ENCODE measurements at places on chromosomes 12 and 14.
A peak's percentile ranks its signal among the peaks of the same experiment; 100 is the strongest.

DNA sequence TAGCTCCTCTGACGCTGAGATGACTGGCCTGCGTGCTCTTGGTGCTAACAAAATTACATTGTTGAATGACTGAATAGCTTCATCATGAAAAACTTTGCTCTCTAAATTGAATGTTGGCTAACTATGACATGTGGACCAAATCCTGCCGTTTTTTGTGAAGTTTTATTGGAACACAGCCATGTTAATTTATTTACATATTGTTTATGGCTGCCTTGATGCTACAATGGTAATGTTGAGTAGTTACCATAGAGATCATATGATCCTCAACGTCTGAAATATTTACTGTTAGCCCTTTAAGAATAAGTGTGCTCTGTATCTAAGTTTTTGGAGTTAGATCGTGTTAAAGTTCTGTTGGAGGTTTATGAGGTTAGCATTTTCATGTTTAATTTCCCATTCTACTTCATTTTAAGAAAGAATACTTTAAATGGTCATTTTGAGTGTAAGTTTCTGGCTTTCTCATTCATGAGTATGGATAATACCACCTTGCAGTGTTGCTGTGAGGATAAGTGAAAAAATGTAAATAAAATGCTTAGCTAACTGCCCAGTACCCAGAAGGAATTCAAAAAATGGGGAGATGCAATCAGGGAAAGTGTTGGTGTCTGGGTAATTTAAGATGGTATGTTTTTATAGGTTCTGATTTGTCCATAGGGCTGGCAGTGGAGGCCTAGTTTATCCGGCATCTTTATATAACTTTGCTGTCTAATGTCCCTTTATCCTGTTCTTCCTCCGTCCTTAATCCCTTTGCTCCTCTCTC is 35.3 kb downstream of the NUBPL start:
- DNase-seq: no peak

GRCh38 chr12:47848853-47849252 is 29.1 kb upstream of the HDAC7 start:
- DNase-seq: no peak

- DNase-seq: no peak
Measured at GRCh38 chr12:99901181-99901580, 83.6 kb downstream of the ANKS1B start.

DNA sequence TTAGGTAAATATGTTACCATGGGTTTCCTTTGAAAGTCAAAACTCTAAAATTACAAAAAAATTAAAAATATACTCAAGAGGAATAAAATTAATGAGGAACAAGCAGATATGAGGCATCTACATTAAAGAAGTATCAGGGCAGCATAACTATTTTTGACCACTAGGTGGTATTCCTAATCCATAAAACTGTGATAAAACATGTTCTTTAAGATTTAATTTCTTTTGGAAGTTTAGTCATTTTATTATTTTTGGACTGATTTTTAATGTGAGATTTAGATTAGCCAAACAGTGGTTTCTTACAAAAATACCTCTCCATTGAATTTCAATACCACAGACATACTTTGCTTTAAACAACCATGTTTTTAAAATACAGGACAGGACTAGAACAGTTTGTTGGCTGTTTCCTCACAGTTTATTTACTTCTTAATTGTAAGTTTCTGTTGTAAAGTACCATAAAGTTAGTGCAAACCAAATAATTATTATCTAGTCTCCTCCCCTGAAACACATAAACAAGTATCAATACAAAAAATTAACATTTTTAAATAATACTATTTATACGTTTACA is 49.8 kb downstream of the NTS start:
- DNase-seq: no peak

DNA sequence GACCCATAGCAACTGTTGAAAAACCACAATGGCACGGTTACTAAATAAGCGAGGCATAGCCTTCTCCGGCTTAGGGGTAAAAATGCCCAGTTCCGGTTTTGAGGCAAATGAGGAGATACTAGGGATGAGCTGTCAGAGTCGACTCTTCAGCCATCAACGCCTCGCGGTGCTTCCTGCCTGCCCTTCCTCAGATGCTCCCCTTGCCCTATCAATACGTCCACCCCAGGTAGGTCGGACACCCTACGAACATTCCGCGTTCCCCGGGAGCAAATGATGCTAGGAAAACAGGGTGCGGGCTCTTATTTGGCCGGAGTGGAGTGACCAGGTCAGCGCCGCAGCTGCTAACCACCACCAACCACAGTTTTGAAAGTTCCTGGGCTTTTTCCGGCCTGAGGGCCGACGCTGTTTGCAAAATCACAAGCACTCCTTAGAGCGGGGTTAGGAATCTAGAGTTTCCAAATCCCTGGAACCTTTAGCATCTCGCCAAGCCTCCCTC is 1.2 kb downstream of the SRSF9 start:
- DNase-seq: no peak

GRCh38 chr14:35406506-35407305 is 2.2 kb upstream of the NFKBIA start:
- no peak for DNase-seq

DNA sequence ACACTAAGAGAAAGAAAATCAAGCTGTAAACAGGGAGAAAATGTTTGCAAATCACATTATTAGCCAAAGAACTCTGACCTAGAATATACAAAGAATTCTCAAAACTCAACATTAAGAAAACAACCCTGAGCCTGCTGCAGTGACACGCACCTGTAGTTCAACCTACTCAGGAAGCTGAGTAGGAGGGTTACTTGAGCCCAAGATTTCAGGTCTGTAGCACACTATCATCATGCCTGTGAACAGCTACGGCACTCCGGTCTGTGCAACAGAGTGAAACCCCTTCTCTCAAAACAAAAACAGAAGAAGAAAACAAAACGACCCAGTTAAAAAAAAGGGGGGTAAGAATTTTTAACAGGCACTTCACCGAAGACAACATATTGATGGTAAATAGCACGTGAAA is 20.8 kb downstream of the SAV1 start:
- DNase-seq: peak; percentile 68

GRCh38 chr14:99163446-99163845 is 108.6 kb downstream of the BCL11B start:
- no peak for DNase-seq

DNA sequence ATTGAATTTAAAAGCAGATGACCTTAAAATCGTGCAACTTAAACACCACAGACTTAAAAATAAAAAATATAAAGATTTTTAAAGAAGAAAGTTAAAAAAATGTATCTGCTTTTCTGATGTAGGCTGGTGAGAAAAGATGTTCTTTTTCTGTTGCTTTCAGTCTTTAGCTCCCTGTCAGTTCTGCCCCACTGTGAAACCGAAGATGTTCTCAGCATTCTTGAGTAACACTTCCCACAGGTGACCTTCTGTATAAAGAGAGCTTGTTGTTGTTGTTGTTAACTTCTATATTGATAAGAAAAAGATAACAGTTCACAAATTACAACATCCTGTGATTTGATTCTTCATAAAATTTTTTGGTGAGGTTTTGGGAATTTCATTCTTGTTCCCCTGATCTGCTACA is 377.9 kb upstream of the RGS6 start:
- peak; percentile 74 for DNase-seq

- no peak for DNase-seq
Measured at GRCh38 chr14:88551094-88551870, 3.5 kb downstream of the PTPN21 start.

- DNase-seq: no peak
Measured at GRCh38 chr14:103735815-103736545, 20.4 kb downstream of the ZFYVE21 start.

- no peak for DNase-seq
Measured at GRCh38 chr12:94230357-94230905, 82.1 kb downstream of the PLXNC1 start.

- DNase-seq: peak; percentile 54
Measured at GRCh38 chr12:4145990-4146859, 127.3 kb upstream of the CCND2 start.

GRCh38 chr12:68007466-68007865 is 18.2 kb downstream of the IFNG-AS1 start:
- DNase-seq: no peak

GRCh38 chr12:71702590-71702989 is 16.7 kb downstream of the TMEM19 start:
- no peak for DNase-seq

DNA sequence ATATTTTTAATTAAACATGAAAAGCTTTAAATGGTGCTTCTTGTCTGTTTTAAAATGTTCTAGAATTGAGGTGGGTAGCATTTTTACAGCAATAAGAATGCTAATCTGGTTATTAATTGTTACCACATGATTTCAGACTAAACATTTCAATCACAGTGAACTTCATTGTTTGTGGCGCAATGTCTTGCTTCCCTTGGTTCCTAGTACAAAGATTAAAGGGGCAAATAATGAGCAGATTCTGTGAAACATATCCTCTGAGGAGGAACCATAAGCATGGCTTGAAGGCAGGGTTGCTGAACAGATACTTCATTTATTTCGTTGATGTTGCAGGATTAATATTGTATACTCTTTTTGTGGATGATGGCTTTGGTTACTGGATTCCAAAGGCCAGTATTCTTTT is 162.1 kb downstream of the FUT8 start:
- no peak for DNase-seq

DNA sequence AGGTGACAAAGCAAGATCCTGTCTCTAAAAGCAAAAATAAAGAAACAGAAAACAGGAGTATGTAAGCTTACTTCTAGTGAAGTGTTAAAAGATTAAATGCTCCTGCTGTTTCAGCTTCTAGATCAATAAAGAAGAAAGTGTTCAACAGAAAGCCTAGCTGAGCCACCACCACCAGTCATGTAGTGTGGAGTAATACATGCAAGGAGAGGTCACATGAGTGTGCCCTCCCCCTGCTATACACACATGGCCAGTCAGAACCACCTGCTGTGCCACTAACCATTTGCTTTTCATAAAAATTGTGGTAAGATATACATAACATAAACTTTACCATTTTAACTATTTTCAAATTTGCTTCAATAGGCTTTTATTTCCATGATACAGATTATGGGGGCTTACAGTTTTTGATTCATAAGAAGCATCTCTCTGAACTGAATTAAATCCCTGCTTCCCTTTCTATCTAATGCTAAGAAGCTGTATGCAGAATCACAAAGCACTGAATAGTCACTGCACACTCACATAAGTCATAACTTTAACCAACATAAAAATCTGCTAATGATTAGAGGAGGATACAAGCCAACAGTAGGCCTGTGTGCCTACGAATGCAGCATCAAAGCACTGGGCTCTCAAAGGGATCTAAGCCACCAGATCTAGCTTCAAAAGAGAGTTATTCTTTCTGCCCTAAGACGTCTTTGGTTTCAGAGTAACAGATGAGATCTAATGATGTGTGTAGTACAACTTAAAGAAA is 515.5 kb downstream of the C12orf50 start:
- DNase-seq: no peak

DNA sequence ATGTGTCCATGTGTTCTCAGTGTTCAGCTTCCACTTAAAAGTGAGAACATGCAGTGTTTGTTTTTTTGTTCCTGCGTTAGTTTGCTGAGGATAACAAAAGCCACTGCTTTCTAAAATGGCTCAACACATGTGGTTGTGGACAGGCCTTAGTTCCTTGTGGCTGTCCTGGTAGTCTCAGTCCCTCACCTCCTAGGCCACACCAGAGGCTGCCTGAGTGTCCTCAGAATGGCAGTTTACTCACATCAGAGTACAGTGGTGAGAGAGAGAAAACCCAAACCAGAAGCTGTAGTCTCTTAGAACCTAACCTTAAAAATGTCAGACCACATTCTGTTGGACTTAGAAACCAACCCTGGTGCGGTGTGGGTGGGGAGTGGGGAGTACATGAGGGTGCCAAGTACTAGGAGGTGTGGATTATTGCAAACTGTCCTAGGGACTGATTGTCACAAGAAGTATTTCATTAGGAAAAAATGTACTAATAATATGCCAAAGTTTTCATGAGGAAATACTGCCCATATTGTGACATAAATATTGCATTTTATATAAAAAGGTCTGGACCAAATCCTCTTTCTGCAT is 30.4 kb downstream of the NPAS3 start:
- DNase-seq: no peak

GRCh38 chr12:25959071-25959961 is 834 bp downstream of the RASSF8 start:
- no peak for DNase-seq

- DNase-seq: no peak
Measured at GRCh38 chr14:102692334-102692733, 84.9 kb upstream of the TRAF3 start.

DNA sequence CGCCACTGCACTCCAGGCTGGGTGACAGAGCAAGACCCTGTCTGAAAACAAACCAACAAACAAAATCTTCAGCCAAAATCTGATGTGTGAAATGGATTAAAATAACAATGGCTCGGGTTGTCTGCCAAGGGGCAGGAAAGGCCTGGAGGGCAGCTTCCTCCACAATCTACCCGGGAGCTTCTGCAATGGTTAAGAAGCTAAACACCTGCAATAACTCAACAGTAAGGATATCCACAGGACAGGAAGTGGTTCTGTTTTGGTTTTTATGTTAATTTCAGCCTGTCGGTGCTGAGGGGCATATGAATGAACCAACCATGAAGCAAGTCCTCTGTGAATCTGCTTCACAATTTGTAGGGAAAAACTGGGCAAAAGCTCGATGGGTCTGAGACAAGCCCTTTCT is 34.4 kb downstream of the RAD52 start:
- DNase-seq: no peak

DNA sequence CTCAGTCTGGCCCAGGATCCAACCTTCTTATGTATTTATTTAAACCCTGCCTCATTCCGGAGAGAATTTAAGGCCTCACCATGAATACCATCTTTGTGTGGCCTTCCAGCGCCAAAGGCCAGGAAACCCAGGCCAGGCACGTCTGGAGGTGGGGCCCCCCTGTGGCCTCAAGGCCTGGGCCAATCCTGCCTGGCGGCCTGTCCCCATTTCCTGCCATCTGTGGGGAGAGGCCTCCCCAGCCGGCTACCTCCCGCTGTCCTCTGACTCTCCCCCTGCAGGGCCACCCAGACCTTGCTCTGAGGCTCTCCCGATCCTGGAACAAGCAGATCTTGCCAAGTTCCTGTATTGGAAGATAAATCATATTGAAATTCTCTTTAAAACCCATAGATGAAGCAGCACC is 37.4 kb upstream of the MEG3 start:
- DNase-seq: no peak

DNA sequence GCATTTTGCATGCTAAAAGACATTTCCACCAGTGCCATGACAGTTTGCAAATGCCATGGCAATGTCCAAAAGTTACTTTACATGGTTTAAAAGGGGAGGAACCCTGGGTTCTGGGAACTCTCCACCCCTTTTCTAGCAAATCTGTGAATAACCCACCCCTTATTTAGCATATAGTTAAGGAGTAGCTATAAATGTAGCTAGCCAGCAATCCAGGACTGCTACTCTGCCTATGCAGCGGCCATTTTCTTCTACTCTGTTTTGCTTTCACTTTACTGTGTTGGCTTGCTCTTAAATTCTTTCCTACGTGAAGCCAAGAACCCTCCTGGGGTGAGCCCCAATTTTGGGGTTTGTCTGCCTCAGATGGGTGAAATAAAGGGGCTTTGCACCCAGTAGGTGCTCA is 141.0 kb downstream of the PTPN11 start:
- DNase-seq: no peak
